ENCODE measurements at places on chromosomes 1 and 21.

- DNase-seq = no peak
These were observed 257.8 kb upstream of the ADGRL4 start for GRCh38 chr1:79264285-79264684.

- no peak for DNase-seq
These were observed 22.5 kb downstream of the SESN2 start for GRCh38 chr1:28281608-28282425.

- DNase-seq = no peak
These were observed 27.6 kb downstream of the INPP5B start for GRCh38 chr1:37919277-37919676.

GRCh38 chr21:15794277-15794912 is 64.6 kb downstream of the USP25 start:
- DNase-seq = no peak

GRCh38 chr1:150083907-150084306 is 16.3 kb downstream of the VPS45 start:
- DNase-seq = no peak

GRCh38 chr1:180194546-180195207 is 35.4 kb upstream of the LHX4 start:
- no peak for DNase-seq

DNA sequence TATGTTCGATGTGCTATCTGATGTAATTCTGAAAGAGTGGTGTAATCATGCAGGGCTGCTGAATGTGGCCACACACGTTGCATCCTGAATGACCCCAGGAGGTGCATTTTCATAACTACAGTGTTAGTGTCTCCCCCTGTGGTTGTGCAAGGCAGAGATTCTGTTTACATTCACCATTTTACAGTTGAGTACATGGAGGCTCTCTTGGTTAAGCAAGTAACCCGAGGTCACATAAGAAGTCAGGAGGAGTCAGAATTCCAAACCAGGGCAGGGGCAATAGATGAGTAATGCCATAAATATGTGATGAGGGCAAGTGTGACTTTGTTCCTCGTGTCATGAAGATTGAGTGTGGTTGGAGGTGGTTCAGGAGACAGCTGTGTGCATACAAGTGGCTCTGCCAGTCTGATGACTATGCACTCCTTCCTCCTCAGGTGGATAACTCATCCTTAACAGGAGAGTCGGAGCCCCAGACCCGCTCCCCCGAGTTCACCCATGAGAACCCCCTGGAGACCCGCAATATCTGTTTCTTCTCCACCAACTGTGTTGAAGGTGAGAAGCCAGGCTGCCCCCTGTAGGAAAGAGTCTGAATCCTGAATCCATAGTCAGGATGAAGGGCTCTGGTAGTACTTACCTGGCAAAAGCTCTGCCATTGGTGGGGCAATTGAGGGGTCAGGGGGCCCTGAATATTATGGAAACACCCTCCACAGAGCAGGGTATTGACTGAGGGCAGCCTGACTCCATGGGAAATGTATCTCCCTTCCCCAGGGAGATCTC is 9.3 kb downstream of the ATP1A2 start:
- DNase-seq = no peak

GRCh38 chr1:154842635-154843034 is 27.4 kb downstream of the KCNN3 start:
- no peak for DNase-seq

DNA sequence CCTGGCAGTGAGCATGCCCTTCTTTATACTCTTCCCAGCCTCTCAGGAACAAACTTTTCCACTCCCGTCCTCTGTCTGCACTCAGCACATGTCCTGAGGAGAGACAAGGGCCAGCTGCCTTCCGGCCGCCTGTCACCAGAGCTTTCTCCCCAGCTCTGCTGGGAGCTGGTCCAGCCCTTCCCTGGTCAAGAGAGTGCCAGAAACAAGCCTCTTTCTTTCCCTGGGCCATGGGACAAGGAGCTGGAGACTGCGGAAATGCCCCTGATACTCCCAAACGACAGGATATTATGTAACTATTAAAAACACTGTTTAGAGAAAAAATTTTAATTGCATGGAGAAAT is 10.4 kb downstream of the LAMB3 start:
- DNase-seq = no peak

DNA sequence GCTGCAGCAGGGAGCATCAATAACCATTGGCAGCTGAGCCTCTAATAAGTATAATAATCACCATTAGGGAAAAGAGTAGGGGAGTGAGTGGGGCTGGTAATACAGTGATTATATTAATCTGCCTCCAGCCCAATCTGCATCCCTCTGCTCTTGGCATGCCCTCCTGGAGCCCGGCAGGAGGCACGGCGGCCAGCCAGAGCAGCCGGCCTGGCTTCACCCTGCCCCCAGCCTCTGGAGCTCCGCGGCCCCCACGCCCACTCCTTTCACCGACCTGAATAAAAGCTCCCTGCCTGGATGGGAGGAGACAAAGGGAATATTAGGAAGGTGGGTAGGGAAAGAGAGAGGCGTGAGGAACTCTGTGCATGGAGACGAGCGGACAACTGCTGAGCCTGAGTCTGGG is 28.3 kb downstream of the OPTC start:
- DNase-seq = no peak

GRCh38 chr1:205142102-205142469 is 20.3 kb upstream of the RBBP5 start:
- DNase-seq = no peak

GRCh38 chr1:91653183-91653582 is 152.5 kb downstream of the CDC7 start:
- DNase-seq = no peak

DNA sequence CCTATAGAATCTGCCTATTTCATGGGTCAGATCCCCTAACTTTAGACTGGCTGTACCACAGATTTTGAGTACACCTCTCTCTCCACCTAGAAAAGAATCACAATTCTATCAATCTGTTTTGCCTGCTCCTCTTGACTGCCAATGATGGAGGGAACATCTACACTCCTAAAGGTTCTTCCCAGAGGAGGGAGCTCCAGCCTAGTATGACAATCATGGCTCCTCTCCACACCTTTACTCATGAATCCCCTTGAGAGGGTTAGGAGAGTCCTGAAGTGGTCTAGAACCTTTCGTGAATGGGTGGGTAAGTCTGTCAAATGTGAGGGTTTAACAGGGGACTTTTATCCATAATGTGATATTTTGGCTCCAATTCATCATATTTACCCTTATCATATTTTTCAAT is 48.0 kb downstream of the DNAI4 start:
- no peak for DNase-seq

DNA sequence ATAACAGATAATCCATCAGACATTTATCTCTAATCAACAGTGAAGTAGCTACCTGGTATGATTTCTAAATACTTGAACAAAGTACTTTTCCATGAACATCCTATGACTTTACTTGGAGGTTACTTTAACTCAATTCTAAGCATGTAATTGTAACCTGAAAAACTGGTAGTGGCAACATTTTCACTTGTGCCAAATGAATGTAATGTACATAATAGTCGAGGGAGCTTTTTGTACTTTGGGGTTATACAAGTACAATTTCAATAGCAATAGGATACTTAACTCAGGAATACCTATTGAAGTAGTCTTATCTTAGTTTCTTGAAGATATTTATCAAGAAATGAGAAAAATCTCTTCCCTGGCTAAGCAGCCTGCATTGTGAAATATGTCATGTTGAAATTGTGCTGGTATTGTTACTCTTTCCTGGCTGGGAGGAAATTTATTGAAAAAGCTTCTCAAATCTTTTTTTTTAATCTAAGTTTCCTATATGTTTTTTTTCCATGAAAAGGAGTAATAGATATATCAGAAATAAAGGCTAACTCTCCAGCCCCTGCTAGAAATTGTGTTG is 33.7 kb upstream of the CACYBP start:
- no peak for DNase-seq

DNA sequence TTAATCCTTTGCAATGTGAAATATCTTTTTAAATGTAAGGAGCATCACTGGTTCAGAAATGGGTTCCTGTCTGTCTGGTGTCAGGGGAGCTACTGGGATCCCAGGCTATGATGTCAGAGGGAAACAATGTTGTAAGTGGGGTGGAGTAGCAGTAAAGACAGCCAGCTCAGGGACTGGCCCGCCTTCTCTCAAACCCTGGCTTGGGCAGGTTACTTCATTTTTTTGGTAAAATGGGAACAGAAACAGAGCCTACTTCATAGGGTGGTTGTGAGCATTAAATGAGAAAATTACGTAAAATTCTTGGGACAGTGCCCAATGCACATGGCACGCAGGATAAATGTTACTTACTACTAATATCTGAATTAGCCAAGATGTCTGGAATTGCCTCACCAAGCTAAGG is 30.7 kb upstream of the IL20 start:
- no peak for DNase-seq

DNA sequence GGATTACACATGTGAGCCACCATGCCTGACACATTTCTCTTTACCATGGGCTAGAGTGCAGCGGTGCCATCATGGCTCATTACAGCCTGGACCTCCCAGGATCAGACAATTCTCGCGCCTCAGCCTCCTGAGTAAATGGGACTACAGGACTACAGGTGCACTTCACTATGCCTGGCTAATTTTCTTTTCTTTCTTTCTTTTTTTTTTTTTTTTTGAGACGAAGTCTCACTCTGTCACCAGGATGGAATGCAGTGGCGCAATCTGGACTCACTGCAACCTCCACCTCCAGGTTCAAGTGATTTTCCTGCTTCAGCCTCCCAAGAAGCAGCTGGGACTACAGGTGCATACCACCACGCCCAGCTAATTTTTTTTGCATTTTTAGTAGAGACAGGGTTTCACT is 14.8 kb upstream of the KIF1B start:
- no peak for DNase-seq

All from stimulated activated CD8-positive, alpha-beta memory T cell treated with anti-CD3 and anti-CD28 coated beads, Interleukin-2, amount 100 ng/mL, for 1 hour (primary cell).